CD8-positive, alpha-beta memory T cell (primary cell): ENCODE measurements at places on chromosomes 2 and 18.

DNA sequence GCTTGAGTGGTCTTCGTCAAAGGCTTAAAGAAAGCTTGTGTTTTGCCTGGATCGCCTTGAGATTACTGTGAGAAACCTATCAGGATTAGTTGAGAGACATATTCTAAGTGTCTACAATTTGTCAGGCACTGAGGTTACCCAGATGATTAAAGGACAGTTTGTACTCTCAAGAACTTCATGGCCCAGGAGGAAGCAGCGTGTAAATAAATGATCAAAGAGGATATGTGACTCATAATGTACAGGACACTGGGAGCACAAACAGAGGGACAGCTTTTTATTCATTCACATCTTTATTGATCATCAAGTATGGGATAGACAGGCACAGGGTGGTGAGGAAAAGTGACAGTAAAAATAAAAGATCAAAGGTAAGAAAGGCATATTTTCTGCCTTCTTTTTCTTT, 152.6 kb upstream of the FSHR start:
- DNase-seq: no peak

DNA sequence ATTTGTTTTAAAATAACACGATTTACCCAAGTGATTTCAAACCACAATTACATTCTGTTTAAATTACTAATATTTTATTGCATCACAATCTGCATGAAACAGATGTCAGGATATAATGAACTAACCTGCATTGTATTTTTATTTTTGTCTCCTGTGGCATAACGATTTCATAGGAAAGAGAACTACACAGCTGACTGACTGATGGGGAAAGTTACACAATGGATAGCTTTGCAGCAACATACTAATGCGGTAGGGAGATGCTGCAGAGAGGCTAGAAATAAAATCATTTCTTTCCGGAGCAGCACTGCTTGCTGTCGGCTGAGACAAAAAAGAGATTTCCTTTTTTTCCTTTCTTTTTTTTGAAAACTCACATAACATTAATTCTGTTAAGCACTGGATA, 36.9 kb downstream of the SCN1A start:
- no peak for DNase-seq

DNA sequence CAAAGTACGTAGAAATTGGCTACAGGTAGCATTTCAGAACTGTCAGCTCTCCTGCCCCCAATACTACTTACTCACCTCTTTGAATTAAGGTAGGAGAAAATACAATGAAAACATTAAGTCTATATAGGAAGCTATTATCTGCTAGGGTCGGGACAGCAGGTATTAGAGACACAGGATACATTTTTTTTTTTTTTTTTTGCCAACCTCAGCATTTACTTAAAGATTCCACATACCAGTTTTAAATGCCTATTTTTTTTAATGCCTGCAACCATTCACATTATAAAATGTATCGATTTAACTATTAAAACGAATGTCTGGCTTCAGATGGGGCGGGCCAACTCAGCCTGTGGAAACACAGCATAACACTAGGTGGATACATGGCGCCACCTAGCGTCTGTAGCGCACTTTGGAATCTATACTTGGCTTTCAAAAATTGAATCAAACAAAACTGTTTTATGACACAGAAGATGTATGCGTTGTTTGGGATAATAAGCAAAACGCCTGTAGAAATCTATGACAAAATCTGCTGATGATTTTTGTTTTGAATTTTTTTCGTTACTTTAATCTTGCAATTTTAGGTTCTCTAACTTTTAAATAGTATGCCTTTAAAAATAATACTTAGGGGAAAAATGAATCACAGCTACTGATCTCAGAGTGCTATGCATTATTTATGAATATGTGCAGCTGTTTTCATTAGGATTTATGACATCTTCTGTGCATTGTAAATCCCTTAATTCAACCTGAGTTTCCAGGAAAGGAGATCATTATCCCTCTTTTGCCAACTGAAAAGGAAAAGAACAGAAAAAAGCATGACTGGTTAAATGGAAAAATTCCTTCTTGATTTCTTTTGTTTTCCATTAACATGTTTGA, 261.0 kb downstream of the NYAP2 start:
- peak; percentile 59 for DNase-seq

DNA sequence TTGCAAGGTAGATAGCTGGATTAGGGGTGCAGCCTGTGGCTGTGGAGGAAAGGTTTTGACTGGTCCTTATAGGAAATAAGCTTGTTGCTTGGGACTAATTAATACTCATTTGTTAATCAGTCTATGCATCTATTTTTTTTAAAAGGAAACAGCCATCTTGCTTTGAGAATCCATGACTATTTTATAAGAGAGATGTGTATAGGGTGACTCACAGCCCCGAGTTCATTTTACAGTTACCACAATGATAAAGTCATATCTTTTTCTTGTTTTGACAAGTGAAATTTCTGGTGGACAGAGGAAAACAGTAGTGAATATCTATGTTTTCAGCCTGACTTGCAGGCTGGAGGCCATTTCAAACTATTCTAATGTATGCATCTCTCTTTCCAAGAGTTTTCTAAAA, 193.5 kb upstream of the CCDC68 start:
- DNase-seq: no peak

- no peak for DNase-seq
Measured at GRCh38 chr2:240787521-240788472, 32.2 kb downstream of the KIF1A start.

- no peak for DNase-seq
Measured at GRCh38 chr2:135792401-135793150, 44.4 kb downstream of the LCT start.

- no peak for DNase-seq
Measured at GRCh38 chr18:35080058-35080457, 38.8 kb downstream of the MAPRE2 start.

- DNase-seq: no peak
Measured at GRCh38 chr2:67600222-67600871, 203.2 kb downstream of the ETAA1 start.

DNA sequence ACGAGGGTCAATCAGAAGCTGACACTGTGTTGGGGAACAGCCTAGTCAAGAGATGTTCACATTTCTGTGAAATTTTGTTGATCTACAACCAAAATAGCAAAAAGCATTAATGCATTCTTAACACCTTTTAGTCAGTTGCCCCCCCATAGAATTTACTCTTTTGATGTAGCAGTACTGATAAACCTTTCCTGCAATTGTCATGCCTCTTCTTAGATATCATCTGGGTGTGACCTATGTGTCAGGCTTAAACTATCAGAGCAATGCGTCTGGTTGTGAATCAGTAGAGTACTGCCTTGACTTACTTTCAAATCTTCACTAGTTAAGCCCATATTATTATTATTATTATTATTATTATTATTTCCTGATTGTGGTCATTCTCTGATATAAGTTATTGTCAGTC, 61.9 kb downstream of the GREB1L start:
- no peak for DNase-seq

- no peak for DNase-seq
Measured at GRCh38 chr2:102186791-102187495, at the start of gene IL1RL2. IL1RL2 (plus strand) TSS chr2:102187023; CDS start chr2:102187868, 845 bp downstream.

- DNase-seq: no peak
Measured at GRCh38 chr2:96535331-96535730, 1.2 kb upstream of the ARID5A start.

DNA sequence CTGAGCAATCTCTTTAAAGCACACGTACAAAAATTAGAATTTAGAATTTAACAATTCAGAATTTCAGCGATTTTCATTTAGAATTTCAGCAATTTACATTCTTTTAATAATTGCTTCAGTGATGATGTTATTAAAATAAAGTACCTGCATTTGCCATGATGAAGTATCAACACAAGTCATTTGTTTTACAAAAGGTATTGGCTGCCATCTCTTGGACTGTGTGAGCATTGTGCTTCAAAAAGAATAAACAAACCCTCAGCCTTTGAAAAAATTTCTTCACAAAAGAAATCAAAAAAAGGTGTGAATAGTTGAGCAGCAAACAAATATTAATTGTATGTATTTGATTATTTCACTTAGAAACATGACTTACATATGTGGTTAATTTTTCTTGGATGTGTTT, 27.1 kb upstream of the ZC3H15 start:
- DNase-seq: no peak

DNA sequence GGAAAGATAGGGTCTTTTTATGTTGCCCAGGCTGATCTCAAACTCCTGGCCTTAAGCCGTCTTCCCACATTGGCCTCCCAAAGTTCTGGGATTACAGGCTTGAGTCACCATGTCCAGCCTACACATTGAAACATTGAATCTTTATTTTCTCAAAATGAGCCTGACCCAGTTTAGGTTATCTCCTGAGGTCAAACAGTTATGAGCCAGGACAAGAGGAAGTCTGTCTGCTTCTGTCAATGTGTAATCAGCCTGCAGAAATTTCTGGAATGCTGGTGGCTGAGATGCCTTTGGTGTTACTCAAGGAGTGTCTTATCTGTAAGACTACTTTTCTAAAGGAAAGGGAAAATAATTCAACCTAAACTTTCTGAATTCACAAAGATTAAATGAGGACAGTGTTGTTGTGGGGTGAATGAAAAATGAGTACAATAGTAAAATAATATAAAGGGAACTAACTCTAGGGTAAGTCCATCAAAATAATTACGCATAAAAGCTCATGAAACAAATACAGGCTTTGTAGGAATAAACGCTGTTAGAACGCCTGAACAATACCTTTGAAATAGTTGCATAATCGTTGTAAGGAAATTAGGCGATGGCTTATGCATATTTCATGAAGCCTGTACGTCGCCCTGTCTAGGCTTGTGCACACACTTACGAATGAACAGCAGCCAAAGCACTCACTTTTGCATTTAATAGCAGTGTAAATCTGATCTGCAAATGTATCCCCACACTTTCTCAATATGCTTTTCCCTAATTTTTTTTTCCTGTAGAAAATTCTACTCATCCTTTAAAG, 260.8 kb downstream of the RDH14 start:
- DNase-seq: no peak

DNA sequence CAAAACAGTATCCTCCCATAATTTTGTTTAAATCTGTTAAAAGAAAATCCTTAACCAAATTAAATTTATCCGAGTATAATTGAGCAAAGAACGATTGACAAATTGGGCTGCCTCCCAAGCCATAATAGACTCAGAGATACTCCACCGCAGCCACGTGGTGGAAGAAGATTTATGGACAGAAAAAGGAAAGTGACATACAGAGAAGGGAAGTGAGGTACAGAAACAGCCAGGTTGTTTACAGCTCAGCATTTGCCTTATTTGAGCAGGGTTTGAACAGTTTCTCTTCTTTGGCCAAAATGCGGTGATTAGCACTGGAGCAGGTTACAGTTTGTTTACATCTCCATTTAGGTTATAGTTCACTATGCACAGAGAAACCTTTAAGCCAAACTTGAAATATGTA, 60.8 kb downstream of the KYNU start:
- DNase-seq: no peak

- DNase-seq: no peak
Measured at GRCh38 chr2:152518641-152519580, 183.9 kb downstream of the FMNL2 start.

DNA sequence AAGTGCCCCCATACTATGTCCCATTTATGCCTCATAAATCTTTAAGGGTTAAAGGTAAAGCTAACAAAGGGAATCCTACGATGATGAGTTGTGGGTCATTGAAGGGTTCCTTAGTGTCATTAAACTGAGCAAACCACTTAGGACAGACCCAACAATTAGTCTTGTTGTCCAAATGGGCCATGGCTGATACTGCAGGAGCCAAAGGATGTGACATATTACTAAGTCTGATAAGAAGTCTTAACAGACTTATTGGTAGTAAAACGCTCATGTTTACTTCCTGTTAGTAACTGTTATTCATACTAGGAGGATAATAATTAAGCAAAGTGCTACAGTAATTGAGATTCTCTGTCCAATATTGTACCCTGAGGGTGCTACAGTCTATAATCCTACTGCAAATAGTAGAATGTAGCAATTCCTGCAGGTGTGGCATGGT, 96.8 kb downstream of the PTPN4 start:
- no peak for DNase-seq

DNA sequence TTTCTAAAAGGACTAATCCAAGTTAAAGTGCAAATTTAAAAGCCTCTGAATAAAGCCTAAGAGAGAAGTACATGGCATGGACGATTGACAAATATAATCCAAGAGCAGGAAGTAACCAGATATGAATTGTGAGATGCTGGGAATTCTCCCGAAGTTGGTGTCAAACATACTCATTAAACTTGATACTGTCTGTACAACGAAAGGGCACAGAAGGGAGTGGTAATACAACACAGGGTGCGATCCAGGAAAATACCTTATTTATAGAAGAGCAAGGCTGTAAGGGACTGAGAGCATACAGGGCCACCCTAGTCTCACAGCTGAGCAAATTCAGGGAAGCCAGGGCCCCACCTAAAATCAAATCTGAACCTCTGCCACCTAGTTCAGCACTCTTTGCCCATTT, 41.6 kb downstream of the SEMA4F start:
- DNase-seq: no peak

GRCh38 chr2:143835481-143835880, 684.4 kb downstream of the ZEB2 start:
- DNase-seq: no peak

DNA sequence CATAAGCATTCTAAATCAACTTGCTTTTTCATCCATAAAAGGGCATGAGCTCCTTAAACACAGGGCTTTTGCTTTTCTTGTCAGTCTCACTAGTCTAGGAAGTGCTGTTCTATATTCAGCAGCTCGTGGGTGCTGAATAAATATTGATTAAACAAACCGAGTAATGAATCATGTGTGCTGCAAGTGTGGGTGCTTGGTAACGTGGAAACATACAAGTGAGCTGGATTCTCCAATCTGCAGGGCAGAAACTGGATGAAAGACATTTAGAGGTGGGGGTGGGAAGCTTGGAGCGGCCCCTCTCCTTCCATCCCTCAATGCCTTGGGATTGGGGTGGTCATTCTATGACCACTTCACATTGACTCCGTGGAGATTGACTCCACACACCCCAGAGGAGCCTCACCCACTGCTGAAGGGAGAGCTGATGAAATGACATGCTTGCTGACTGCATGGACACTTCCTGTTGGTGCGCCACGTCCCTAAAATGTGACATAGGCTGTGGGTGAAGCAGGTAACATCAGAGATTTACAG, 114.6 kb downstream of the DOCK10 start:
- DNase-seq: peak; percentile 81

DNA sequence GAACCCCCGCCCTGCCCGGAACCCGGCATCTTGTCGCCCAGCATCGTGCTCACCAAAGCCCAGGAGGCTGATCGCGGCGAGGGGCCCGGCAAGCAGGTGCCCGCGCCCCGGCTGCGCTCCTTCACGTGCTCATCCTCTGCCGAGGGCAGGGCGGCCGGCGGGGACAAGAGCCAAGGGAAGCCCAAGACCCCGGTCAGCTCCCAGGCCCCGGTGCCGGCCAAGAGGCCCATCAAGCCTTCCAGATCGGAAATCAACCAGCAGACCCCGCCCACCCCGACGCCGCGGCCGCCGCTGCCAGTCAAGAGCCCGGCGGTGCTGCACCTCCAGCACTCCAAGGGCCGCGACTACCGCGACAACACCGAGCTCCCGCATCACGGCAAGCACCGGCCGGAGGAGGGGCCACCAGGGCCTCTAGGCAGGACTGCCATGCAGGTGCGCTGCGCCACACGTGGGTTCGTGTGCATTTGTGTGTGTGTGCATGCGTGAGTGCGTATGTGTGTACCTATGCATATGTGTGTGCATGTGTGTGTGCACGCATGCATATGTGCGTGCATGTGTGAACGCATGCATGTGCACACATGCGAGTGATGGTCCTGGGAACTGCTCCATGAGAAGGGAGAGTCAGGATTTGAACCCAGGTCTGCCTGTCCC, 47.1 kb upstream of the ATG16L1 start:
- DNase-seq: no peak

- DNase-seq: peak; percentile 50
Measured at GRCh38 chr2:182642328-182642727, 73.7 kb upstream of the DNAJC10 start.

GRCh38 chr2:85104228-85104627, 29.0 kb upstream of the TCF7L1 start:
- no peak for DNase-seq

GRCh38 chr2:143282684-143283083, 153.5 kb downstream of the ARHGAP15 start:
- no peak for DNase-seq
